ENCODE measurements at places on chromosomes 5 and 9. TPM values are rescaled to one million over a fixed set of nuclear protein-coding genes. Genes with fewer than 3 reads are reported as not detected.

- no peak for ATAC-seq
Measured at GRCh38 chr5:125584140-125584520, 837.7 kb upstream of the ZNF608 start.

GRCh38 chr5:13985731-13986418, 41.4 kb upstream of the DNAH5 start:
- no peak for ATAC-seq

GRCh38 chr5:103587185-103587748, 24.7 kb upstream of the NUDT12 start:
- peak; percentile 53 for ATAC-seq

- ATAC-seq = peak; percentile 40
Measured at GRCh38 chr9:72315089-72315509, 49.9 kb downstream of the ZFAND5 start.

TTC39B gene
- total RNA-seq = 4.0 TPM

DNA sequence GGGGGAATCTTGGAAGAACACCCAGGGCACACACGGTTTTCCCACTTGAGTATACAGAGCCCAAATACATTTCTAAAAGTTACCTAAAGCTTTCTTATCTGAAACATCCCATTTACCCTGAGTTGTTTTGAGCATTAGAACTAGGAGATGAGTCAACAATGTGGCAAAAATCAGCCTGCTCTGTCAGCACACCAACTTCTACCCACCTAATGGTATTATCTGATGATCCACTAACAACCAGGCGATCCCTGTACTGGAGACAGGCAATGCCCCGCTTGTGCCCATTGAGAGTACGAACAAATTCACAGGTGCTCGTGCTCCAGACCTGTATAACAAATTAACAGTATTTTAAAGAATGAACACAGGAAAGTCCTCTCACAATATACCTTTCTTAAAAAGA, 87.0 kb downstream of the SMIM23 start:
- no peak for ATAC-seq

DNA sequence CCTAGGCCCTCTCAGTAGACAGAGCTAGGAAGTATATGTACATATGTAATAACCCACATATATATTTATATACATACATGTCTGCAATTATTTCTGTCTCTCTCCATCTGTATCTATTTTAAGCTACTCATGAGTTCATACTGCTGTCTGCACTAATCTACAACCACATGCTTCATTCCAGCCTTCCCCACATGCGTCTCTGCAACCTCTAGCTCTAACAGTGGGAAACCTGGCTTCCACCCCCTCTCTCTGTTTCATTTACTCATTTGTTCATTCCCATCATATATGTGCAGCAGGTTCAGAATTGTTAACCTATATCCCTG, 23.3 kb downstream of the DCANP1 start:
- ATAC-seq = no peak

DNA sequence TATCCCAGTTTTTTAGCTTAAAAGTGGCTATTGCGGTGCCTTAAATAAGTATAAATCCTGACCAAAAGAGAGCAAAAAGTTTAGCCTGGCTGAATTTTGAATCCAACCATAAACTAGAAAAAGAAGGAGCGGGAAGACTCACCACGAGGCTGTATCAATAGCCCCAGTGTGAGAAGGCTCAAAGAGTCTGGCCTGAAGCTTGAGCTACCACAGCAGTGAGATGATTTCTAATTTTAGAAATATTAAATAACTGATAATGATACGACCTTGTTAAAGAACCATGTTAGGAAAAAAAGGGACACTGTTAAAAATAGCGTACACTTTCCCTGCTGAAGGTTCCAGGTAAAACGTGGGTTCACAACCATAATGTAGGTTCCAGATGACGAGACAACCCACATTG, 134.1 kb upstream of the ZNF462 start:
- no peak for ATAC-seq

DNA sequence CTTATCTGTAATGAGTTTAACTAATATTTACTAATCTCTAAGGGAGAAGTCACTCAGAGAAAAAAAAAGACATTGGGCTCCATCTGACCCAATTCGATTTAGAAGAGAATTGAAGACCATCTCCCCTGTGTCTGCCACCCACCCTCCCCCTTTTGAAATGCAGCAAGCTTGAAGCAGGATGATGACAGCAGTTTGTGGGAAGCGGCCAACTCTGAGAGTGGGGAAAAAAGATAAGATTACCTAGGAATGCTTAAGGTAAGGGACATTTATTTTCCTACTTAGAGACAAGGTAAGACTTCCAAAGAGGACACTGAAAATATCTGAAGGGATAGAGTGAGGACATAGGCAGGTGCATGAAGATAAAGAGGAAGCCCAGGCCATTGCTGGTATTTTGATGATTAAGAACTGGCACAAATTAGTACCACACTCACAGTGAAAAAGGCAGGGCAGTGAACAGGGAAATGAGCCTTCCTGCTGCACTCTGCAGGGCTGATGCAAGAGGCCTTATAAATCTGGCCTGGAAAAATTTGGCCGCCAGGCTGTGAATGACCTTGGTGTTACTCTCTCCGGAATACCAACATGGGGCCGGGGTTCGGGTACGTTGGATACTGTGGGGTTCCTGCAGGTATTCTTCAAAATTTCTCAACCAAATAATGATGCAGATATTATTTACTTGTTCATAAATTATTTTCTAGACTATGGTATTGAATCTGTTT, 42.3 kb downstream of the HTR1A start:
- no peak for ATAC-seq

GRCh38 chr5:180352116-180353047, 754 bp downstream of the GFPT2 start:
- peak; percentile 11 for ATAC-seq

ADAMTS13 gene
- total RNA-seq = 5.3 TPM

GRCh38 chr9:119435076-119435475, 65.8 kb upstream of the BRINP1 start:
- ATAC-seq = no peak

DNA sequence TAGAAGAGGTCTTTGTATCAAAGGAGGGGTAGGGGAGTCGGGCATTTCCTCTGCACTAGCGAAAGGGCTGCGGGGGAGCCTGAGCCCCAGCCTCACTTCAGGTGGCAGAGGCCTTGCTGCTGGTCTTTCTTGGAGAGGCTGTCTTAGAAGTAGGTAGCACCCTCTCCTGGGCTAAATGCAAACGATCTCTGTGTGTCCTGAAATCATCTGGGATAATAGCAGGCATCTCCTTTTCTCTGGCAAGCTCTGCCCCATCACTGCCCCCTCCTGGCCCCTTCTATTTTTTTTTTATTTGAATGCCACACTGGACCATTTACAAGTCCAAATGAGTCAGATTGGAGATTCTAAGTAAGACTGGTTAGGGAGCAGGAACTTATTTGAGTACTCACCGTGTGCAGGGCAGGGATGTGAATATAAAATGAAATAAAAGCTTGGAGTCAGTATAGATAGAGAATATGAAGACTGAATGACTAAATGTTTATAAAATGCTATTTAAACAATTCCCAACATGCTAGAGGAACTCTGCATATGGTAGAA, 137.1 kb downstream of the FGF1 start:
- peak; percentile 96 for ATAC-seq

CLTA gene
- total RNA-seq = 245 TPM

PCDHA5 gene
- total RNA-seq = 2.0 TPM

DNA sequence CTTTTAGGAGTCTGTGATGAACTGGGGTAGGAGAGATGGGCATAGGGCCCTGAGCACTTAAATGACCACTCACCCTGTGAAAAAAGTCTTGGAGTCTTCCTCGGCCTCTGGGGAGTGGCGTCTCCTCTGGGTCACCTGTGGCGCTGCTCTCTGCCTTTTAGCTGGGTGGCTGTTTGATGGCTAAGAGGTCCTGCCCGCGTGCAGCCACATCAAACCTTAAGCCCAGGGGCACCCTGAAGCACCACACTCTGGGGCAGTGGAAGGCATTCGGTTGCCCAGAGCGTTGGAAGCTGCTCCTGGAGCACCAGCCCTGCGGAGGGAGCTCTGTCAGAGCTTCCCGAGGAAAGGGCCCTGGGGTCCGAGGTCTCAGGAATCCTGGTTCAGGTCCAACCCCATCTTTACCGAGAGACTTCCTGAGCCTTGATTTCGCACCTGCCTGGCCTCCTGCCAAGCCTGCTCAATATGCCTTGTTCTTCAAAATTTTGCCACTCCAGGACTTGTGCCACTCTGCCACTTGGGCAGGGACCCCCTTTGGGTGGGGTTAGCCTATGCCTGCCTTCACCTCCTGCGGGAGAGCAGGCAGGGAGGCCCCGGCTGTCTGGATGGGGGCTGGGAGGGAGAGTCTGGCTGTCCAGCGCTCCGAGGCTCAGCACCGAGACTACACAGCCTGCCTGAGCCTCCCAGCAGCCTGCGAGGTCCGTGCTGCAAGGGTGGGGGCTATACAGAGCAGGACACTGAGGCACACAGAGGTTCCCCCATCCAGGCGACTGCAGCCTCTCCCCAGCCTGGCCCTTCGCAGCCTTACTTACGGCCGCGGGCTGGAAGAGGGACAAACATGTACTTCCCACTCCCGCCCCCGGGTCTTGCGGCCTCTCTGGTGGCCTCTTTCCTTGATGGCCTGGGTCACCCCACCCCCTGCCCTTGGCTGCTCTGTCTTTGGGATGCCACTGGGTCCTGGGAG, 63.4 kb upstream of the RNU6ATAC start:
- no peak for ATAC-seq

- ATAC-seq = no peak
Measured at GRCh38 chr5:14490309-14490711, 91.3 kb upstream of the OTULINL start.

DNA sequence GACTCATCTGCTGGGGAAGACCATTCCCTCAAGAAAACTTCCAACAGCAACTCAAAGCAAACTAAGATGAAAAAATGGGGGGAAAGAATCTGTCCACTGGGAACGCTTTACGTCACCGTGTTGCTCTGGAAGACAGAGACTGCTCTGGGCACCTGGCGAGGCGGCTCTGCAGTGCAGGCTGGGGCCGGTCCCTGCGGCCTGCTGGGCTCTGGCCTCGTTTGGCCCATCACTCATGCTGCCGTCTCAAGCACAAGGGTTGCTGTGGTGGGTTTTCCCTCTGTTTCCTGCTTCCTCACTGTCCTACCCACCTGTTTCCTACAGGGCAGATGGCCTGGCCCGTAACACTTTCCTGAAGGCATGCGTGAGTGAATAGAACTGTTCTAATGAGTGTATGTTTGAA, 92.9 kb upstream of the OTULINL start:
- no peak for ATAC-seq

ALDH1A1 gene
- total RNA-seq = not detected

KCNT1 gene
- total RNA-seq = 0.77 TPM

DNA sequence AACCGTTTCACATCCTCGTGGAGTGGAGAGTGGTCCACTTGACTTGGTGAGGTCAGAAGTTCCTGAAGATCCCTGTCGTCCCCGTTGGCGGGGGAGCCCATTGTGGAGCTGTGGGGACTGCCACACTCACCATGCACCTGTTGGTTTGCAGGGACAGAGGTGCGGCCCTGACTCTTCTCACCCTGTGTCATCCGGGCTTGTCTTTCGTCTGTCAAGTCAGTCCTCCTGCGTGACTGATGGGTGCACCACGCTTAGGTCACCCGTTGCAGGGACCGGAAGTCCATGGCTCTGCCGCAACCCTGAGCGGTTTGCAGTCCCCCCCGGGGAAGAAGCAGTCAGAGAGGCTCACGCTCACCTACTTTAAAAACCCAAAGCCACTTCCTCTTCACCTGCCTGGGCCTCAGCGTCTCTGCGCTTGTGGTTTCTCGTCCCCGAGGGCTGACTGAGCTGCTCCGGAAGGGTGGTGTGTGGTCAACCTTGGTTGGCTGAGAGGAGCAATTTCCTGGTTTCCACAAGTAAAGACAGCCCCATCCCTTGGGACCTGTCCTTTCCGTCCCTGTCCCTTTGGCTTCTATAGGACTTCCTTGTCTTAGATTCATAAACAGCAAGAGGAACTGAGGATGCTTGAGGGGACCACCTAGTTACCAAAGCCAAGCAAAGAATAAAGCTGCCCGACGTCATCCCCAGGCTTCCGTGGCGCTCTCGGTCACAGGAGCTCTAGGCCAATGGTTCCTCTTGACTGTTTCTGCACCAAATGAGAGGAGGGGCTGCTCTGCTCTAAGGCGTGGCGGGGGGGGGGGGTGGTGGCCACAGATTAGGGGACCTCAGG, 53.2 kb downstream of the USP20 start:
- ATAC-seq = no peak

MARVELD2 gene
- total RNA-seq = 0.44 TPM

KCNN2 gene
- 1.5 TPM for total RNA-seq

- peak; percentile 63 for ATAC-seq
Measured at GRCh38 chr5:93249651-93250289, 331.2 kb downstream of the NR2F1-AS1 start.

DNA sequence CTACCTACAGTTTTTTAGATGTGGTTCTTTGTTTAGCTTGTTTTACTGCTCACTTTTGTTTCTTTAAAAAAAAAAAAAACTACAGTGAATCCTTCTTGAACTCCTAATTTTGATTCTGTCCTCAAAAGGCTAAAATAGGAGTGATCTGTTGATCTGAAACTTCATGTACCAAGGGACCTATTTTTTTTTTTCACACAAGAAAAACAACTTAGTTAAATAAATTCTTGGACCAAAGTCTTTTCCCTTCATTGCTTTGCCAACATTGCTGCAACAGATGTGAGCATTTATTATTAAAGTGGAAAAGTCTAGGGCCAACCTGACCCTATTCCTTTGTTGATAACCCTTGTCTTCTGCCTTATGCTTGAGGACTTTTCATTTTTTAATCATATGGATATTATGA, 236.8 kb downstream of the ARHGEF28 start:
- no peak for ATAC-seq

DNA sequence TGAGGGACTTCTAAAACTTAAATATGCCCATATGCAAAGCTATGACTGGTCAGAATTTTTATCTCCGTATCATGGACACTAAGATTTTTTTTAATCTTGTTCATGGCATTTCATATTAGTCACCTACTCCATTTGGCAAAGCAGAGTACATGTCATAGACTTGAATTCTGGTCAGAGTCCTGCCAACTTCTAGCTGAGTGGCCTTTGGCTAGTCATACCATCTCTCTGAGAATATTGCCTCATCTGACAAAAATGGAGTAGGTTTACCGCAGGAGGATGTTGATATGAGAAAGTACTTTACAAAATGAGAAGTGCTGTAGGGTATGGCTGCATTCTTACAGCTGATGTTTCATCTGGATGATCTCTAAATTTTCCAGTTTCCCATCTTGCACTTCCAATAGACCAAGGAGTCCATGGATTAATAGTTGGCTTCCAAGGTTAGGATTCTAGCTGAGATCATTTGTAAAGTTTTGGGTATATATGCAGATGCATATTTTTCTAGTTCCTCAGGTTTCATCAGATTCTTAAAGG, 150.8 kb upstream of the NR3C1 start:
- peak; percentile 88 for ATAC-seq

- ATAC-seq = peak; percentile 37
Measured at GRCh38 chr9:75866273-75866871, 24.1 kb upstream of the PCSK5 start.

DNA sequence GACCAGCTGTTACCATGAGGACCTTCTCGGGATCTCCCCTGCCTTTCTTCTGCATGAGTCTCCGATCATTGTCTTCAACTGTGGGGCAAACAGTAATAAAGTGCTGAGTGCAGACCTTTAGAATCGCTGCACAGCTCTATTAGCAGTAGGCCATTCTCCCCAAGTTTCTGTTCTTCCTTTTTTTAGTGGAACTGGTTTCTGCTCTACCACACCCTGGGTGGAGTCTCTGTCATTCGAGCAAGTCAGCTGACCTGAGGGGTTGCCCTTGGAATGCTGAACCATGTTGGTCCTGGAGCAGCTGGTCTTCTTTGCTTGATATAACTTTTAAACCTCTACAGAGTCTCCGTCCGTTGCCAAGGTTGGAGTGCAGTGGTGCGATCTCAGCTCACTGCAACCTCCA, 33.4 kb upstream of the GNPDA1 start:
- ATAC-seq = no peak

TMEM215 gene
- total RNA-seq = 0.42 TPM

SPINK4 gene
- total RNA-seq = not detected

- no peak for ATAC-seq
Measured at GRCh38 chr9:113788616-113789330, 87.3 kb upstream of the ZNF618 start.
